Left ventricle myocardium superior (tissue), 1 donor: ENCODE measurements at places on chromosomes 5 and 9.

DNA sequence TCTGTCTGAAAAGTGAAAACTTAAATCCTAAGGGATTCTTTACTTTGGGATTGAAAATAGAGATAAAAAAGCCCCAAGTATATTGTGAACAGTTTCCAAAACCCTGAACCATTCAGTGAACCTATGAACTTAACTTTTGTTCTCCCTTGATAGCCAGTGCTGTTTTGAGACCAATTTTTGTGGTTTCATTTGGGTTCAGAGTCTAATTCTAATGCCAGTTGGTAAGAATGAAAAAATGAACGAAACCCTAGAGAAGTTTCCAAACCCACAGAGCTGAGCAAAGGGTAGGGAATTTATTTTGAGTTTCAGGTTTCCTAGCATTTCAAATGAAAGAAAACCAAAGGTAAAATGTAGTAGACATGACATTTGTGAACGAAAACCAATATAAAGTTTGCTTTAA lies 1366.8 kb downstream of the EFNA5 start:
- no peak for DNase-seq

DNA sequence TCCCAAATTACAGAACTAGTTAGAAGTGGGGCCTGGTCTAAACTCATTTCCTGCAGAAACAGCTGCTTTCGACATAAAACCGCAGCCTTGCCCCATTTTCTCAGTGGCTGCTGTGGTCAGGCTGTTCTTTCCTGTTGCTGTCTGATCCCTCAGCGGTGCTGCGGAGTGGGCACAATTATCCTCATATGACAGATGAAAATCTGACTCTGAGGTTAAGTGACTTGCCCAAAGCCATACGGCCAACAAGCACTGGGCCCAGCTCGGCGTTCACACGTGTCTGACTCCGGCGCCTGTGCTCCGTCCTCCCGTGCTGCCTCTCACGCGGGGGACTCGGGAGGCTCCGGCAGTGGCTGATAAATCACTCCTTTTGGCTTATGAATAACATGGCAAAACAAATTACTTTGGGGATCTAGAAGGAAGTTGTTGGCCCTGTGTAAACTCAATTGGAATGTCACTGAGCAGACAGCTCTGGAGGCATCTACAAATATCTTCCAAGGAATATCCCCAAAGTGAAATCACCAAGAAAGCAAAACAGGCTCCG lies 142.6 kb upstream of the LMX1B start:
- peak; percentile 67 for DNase-seq

DNA sequence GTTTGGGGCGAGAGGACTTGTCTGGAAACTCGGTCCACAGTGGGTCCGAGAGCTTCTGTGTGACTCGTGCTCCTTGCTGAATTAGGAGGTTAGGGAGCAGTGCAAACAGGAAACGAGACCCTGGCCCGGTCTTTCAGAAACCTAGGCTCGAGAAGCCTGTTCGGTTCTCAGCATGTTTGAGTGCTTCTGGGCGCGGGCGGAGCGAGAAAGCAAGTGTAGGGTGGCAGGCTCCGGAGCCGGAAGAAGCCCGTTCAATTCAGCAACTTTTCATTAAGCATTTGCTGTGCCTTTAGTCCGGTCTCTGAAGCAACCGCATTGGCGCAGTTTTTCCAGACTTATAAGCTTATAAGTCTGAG lies 547 bp downstream of the CLTA start:
- peak; percentile 46 for DNase-seq

DNA sequence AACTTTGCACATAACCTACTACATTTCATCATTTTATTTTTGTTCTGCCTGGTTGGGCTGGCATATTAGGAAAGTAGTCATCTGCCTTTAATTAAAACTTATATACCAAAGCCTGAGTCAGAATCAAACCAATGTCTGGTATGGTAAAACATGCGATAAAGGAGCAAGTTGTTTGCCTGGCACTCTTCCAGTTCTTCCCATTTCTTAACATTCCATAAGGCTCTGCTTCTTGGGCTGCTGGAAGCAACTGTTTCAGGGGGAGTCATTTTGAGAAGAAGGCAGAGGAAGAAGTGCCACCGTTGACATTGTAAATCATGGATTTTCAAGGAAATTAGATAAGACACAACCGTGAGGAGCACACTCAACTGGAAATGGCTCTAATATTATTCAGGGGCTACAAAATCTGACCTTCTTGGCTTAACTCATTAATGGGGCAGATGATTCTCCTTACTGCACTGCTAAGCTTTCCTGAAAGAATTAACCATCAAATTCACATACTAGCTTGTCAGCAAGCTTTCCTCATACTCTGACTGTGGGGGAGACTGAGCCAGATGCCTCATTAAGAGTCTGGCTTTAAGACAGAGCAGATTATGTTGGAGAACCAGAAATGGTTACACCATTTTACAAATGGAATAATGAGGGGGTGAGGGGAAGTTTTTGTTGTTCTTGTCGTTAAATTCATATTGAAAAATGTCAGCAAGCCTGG lies 391.0 kb downstream of the TMEM232 start:
- no peak for DNase-seq

DNA sequence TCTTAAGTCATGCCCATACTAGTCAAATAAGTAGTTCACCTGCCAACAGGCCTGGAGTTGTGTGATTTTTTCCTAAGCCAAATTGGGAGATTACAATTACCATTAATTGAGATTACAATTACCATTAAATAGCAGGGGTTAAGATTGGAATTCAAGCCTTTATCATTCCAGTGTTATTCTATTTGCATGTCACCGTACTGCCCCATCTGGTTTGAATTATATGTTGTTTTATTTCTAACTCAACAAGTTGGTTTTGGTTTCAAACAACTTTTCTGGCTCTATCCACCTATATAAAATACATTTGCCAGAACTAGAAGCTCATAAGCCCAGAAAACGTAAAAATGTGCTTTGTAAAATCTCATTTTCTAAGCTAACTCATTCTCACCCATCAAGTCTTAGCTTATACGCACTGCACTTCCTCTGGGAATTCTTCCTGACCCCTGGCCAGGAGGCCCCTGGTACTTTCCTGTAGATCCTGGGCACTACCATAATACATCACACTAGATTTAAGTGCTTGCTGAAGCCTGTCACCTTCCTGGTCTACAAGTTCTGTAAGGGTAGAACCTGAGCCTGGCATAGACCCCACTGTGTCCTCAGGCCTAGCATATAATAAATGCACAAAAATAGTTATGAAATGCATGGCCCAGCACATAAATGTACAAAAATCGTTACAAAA lies 242.0 kb upstream of the TRPM3 start:
- no peak for DNase-seq
